ENCODE measurements at places on chromosomes 6 and 20.

GRCh38 chr20:53097791-53098190 lies 125.6 kb downstream of the TSHZ2 start:
- no peak for DNase-seq

- no peak for DNase-seq
These were observed 15.6 kb downstream of the MAFB start for GRCh38 chr20:40673442-40673841.

DNA sequence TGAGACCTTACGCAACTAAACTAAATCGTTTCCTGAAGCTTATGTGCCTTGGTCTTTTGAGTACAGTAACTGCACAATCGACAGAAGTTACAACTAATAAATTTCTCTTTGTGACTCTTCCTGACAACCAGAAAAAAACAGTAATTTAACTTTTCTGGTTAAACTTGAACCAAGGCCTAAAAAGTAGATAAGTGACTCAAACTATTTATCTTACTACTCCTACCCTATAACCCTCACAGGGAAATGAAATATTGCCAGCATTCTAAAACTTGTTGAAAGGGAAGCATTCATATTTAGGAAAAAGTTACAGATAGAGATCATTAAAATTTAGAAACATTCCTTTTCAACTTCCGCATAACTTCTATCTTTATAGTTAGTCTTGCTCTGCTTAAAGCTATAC lies 1034.4 kb downstream of the EYS start:
- no peak for DNase-seq

DNA sequence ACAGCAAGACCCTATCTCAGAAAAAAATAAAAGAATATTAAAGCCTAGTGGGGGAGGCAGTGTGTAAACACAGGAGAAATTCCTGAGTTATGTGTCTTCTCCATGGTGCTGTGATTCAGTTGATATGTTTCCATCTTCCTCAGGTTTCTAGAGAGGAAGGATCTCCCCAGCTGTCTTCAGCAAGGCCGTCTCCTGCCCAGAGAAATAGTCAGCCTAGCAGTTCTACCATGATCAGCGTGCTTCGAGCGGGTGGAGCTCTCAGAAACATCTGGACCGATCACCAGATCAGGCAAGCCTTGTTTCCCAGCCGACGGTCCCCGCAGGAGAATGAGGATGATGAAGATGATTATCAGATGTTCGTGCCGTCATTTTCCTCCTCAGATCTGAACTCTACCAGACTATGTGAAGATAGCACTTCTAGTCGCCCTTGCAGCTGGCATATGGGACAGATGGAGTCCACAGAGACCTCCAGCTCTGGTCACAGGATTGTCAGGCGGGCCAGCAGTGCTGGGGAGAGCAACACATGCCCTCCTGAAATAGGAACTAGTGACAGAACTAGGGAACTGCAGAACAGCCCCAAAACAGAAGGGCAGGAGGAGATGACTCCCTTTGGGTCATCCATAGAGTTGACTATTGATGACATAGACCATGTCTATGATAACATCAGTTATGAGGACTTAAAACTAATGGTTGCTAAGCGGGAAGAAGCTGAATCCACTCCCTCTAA lies 34.9 kb upstream of the MTHFD1L start:
- peak; percentile 24 for DNase-seq

GRCh38 chr20:53708129-53708968 lies 114.7 kb upstream of the ZNF217 start:
- DNase-seq = peak; percentile 29

DNA sequence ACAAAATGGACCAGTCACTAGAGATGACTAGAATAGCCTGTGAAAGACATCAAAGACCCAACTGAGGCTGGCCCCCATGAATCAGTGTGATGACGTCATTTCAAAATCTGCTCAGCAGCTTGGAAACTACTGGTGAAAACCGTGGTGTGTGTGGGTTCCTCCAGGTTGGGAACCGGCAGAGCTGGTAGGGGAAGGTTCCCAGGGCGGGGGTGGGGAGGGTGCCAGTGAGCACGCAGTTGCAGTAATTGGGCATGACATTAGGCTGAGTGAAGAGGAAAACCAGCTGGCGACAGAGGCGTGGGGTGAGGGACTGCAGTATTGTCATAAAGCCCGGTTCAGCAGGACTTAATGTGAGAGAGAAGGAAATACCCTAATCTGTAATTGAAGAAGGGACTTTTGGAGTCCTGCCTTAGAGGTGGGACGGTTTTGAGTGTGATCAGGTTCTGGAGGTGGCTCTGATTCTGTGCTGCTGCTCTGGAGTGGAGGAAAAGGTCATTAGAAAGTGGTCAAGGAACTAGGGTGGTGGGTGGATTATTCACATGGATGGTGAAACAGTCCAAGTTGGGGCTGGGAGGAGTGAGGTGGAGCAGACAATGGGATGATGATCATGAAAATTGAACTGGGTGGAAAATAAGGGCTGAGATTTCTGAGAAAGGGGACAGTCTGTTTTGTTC lies 52.0 kb upstream of the MTHFD1L start:
- peak; percentile 6 for DNase-seq

GRCh38 chr6:134544737-134545136 lies 226.8 kb upstream of the SGK1 start:
- DNase-seq = no peak

DNA sequence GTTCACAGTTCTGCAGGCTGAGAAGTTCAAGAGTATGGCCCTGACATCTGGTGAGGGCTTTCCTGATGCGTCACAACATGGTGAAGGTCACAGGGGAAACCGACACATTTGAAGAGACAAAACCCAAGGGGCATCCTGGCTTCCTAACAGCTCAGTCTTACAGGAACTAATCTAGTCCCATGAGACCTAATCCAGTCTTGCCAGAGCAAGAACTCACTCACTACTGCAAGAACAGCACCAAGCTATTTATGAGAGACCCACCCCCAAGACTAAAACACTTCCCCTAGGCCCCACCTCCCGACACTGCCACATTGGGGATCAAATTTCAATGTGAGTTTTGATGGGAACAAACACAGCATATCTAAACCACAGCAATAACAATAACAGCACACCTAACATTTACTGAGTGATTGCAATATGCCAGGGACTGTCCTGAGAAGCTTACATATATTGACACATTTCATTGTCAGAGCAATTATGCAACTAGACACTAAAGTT lies 46.6 kb downstream of the TPBG start:
- DNase-seq = peak; percentile 84

DNA sequence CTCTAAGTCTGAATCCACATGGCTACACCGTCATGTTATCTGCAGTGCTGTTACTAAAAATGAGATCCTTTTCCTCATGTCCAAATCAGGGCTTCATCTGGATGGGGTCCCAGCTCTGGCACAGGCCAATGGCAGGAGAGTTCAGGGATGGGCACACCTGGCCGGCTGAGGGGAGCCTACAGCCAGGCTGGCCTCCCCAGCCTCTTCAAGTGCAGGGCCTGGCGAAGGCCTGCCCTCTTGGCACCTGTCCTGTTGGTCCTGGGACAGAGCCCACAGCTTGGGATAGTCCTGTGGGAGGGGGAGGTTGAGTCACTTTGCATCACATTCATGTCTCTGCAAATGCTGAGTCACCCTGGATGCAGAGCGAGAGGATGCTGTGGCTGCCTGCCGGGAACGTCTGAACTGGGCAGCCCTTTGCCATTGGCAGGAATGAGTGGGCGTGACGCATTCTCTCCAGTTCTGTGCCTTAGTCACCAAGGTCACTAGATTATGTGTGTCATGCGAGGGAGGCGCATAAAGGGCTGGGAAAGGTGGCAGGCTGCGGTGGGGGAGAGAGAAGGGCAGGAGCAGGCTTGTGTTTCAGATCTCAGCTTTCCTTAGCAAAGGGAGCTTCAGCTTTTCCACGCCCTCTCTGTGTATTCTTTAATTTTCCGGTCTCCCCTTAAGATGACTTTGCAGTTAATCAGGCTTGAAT lies 223.2 kb upstream of the ECI2 start:
- peak; percentile 100 for DNase-seq

GRCh38 chr6:5278565-5279120 lies 17.3 kb downstream of the FARS2 start:
- no peak for DNase-seq

DNA sequence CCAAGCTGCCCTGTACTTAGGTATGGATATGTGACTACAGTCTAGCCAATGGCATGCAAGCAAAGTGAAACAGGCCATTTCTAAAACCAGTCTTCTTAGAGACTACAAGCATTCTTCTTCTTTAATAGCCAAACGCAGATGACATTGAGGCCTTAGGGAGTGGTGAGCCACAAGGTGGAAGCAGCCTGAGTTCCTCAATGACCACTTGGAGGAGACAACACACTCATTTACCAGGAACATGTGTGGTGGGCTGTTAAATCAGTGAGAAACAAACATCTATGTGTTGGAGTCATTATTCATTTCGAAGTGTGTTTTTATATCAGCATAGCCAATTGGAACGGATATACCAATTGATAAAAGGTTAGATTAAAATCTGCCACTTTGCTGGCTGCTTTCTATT lies 122.0 kb downstream of the GFRAL start:
- DNase-seq = no peak

DNA sequence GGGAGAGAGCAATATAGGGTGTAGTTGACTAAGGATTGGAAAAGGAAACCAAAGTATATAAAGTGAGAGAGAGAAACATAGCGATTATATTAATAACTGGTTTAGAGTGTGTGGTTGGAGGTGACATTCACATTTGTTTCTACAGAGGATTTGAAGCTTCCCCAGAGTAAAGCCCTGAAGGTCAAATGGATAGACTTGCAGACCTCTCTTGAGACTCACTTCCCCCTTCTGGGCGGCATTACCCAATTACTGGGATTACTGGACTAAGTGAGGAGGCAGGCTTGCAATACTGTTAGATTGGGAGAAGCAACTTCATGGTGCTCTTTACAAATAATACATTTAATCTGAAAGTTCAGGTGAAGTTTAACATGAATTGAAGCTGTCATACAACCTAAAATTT lies 10.7 kb downstream of the FIG4 start:
- DNase-seq = no peak
